ENCODE measurements at places on chromosomes 13 and 19. TPM values are rescaled to one million over a fixed set of nuclear protein-coding genes. Genes with fewer than 3 reads are reported as not detected.

The FGF21 gene
- not detected for total RNA-seq

The HCST gene
- 3.5 TPM for total RNA-seq

The PALM gene
- total RNA-seq = 1.2 TPM

The RPL18A gene
- 1,286 TPM for total RNA-seq

The NCAN gene
- total RNA-seq = not detected

Data from placental epithelial cell (primary cell).